ENCODE measurements at places on chromosomes 4 and X.

- no peak for DNase-seq
Measured at GRCh38 chrX:2811271-2811670, 17.5 kb upstream of the GYG2 start.

DNA sequence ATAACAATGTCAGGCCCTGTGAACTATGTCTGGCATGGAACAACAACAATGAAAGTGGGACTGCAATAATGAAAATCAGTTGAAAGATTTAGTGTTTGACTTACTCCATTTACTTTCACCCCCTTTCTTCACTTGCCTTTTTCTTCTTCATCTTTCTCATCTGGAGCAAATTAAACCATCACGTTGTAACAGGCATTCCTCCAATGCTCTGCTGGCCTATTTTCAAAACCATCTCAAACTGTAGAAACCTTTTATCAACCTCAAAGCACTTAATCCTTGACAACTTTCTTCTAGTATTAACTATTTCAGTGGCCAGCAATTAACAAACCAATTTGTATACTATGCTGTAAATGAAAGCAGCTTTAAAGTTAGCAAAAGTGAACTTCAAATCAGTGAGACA, 8.3 kb downstream of the KLHL13 start:
- no peak for DNase-seq

DNA sequence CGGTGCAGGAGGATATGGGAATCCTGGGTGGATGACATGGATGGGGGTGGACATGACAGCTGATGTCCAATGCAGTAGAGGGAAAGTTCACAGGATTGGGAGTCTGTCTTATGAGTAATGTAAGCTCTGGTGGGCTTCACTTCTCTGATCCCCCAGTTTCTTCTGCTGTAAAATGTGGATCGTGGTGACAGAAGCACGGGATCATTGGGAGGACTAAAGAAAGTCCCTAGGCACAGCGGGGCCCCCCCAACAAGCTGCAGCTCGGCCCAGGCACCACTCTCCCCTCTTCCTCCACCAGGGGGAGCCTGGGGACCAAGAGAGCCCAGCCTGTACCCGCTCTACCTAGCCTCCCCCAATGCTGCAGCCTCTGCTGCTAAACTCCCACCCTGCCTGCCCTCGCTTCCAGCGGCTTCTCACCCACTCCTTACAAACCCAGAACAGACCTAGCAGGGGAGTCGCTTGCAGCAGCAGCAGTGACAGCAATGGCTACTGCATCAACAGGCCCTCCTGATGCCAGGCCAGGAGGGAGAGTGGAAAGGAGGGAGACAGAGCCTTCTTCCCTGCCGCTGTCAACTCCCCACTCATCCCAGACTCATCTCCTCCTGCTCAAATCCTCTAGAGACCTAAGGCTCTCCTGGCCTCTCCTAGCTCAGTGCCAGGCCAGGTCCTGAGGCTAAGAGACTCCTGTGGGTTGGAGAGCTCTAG, 36.1 kb upstream of the IQSEC2 start:
- peak; percentile 29 for DNase-seq

DNA sequence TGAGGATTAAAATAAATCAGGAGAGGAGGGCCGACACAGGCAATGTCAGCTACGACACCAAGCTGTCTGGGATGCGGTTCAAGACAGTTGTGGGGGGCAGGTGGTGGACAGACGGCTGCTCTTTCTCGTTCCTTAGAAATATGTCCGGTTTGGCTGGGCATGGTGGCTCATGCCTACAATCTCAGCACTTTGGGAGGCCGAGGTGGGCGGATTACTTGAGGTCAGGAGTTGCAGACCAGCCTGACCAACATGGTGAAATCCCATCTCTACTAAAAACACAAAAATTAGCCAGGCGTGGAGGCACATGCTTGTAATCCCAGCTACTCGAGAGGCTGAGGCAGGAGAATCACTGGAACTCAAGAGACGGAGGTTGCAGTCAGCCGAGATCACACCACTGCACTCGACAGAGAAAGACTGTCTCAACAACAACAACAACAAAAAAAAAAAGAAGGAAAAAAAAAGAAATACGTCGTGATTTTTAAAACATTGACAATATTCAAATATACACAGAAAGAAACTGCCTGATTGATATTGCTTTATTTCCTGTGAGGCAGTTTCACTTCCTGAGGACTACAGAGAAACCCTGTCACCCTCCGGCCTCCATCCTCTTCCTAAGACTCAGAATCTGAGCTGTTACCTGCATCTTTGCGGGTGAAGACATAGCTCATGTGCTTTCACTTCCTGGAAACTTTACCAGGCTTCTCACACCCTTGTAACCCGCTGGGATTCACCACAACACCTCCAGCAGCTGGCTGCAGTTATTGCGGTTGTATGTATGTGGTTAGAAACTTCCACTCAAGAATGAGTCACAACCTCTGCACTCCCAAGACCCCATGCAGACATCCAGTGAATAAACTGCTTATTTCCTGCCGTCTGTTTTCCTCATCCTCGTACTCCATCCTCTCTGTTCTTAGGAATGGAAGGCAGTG, 63.8 kb upstream of the STS start:
- no peak for DNase-seq

DNA sequence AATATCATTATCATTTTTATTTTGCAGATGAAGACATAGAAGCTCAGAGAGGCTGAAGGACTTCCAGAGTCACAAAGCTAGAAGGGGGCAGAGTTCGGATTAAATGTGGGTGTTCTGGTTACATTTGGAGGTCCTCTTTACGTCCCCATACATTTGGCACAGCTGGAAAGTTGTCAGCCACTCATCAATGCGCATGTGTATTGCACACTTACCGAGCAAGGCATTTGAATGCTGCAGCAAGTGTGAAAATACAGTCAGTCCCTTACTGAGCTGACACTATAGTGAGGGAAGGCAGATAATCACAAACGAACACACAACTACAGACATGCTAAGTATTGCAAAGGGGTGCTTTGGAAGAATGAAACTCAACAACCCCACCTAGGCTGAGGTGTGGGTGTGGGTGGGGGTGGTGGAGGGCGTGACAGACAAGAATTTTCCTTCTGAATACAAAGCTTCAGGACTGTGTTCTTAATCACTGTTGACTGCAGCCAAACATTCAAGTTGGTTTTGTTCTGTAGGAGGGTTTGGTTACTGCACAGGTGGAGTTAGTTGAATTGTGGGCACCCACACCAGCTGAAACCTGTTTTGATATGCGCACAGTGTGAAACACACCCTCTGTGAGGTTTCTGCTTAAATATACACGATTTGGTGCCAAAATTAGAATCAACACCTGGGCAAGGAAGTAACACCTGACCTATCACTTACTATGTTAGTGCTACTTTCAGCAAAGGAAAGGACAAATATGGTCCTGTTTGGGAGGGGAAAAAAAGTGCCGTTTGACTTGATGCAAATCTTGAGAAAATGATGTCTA, 72.4 kb downstream of the COQ2 start:
- DNase-seq = no peak

- DNase-seq = no peak
Measured at GRCh38 chr4:137640156-137640837, 108.0 kb upstream of the PCDH18 start.

DNA sequence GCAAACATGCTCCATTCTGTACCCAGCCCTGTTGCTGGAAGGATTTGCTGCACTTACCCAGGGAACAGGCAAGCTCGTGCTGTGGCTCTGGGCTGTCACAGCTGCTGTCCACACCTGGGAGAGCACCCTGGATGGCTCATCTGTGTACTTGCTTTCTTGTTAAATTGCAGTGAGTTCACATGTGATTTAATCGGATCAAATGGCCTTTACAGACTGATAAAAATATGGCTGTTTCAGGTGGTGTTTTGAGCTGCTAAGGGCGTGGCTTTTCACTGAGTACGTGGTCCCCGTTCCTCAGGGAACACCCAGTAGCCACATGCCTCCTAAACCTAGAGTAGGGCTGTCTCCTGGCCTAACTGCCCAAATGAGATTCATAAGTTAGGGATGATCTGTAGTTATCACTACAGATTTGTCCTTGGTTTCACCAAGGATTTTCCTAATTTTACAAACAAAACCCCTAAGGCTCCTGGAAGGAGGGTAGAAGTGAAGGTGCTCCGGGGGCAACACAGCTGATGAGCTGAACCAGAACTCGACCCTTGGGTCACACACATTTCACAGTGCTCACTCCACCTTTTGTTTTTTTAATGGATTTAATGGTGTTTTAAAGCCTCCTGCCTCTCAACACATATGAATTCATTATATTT, 13.7 kb downstream of the KLKB1 start:
- no peak for DNase-seq

DNA sequence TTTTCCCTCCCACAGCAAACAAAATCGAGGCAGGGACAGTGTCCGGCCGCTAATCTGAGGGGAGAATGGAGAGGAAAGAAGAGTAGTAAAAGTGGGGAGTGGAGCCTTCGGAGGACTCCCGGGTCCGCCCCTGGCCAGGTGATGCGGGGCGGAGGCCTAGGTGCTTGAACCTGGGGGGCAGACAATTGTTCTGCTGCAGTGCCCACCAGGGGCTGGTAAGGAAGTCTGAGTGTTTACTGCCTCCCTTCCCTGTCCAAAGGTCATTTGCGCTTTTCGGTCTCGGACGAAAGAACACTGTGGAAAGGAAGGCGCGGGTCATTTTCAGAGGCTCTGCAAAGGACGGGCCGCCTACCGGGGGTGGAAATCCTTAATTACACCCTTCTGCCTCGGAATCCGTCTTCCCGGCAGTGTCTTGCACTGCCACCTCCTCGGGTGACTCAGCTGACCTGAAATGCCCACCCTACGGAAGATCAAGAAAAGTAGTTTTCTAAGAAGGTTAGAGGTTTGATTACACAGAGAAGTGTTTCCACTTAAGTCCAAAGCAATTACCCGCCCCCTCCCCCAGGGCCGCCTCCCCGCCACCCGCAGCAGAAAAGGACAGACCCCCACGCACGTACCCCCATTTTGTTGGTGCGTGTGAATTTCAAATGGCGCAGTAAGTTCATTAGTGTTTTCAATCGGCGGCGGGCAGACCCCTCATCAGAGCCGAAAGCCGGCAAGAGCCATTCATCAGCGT, 99.9 kb upstream of the TENM3 start:
- no peak for DNase-seq

GRCh38 chr4:10079912-10080588, 36.5 kb downstream of the WDR1 start:
- no peak for DNase-seq

DNA sequence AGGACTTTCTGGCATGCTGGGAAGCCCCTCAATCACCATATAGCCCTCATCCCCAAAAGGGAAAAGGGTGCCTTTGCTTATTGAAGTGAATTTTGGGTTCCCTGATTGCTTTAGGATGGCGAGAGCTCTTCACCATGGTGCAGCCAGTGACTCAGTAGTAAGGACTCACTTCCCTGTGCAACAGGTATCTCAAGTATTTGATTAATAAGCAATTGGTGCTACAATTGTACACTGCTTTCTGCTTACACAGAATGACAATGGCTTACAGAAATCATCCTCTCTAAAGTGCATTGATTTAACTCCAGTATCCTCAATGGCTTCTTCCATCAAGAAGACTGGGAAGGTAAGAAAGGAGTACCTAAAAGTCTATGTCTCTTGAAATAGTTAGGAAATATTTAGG, 143.7 kb upstream of the SMIM10 start:
- no peak for DNase-seq

DNA sequence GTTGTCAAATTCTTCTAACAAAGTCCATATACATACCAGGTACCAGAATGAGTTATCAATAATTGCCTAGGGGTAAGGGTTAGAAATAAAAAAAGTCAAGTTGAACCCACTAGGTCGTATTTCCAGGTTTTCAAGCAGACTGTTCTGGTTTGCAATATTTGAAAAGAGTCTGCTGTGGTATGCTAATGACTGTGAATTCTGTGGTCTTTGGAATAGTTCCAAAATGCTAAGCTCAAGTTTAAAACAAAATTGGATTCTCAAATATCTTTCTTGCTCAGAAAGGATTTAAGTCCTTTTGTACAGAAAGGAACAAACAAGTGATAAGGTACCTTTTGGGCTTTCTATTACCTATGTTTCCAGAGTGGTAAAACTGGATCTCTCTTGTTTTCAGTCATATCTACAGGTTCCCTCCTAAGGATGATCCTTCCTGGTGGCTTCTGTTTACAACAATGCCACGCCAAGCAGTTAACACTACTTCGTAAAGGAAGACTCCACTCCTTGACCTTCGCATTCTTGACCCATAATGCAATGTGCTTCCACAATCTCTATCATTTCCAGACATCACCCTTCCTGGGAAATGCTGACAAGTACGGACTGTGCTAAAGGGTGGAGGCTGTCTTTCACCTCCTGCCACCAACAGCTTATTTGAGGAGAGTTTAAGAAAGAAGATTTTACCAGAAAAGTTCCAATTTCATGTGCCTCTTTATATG, 531.7 kb upstream of the FTHL17 start:
- no peak for DNase-seq

GRCh38 chr4:124804041-124804440, 91.5 kb upstream of the ANKRD50 start:
- no peak for DNase-seq

- DNase-seq = no peak
Measured at GRCh38 chr4:6032249-6033244, 14.3 kb upstream of the C4orf50 start.

DNA sequence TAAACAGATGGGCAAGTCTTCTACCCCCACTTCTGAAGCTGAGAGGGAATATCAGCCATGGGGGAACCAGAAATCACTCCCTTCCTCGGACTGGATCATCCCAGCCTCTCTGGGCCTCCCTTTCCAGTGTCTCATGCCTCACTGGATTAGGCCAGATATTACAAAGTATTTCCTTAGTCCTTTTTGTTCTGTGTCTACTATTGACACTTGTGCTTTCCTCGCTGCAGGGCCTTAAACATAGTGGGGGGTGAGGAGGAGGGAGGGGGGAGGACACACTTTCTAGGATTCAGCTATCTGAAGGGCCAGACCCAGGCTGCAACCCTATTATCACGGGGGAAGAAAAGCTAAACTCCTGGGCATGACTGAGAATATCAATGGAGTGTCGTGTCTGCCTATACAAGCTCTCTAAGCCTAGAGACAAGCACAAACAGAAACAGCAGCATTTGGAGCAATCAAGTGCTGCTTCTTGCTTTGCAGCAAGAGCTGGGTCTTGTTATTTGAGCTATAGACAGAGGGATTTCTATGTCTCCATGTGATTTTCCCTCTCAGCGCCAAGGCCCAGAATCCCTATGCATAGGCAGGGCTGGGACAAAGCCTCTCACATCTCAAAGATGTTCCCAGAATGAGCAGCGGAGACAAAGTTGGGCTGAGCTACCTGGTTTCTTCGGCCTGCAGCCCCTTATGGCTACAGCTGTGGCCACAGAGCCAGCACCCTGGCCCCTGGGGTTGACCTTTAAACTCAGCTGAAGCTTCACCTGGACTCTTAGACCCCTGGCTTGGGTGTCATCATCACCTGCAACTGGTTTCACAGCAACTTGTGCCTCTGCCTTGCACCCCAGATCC, 20.2 kb downstream of the PJA1 start:
- no peak for DNase-seq

DNA sequence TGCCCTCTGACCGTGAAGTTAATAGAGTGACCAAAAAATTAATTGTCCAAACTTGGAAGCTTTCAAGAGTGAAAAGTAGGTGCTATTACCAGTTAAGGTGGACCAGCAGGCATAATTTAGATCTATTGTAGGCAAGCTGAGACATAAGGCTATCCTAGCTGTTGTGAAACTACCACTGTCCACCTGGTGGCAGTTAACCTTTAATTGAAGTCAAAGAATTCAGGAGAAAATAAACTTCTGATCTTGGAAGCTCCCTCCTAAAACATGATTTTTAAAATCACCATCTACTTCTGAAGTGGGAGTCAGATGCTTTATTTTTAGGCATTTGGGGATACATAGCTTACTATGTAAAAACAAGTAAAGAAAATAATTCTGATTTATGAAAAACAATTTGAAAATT, 636.3 kb upstream of the HTR2C start:
- no peak for DNase-seq

- no peak for DNase-seq
Measured at GRCh38 chrX:19195243-19195610, 73.0 kb upstream of the ADGRG2 start.

GRCh38 chr4:87078987-87079486, 141.4 kb downstream of the KLHL8 start:
- DNase-seq = no peak

Measured in NCI-H1930 (cell line).